ENCODE measurements at places on chromosomes 1 and 21.

- DNase-seq = no peak
Observed at GRCh38 chr1:248825136-248825535, 579 bp downstream of the SH3BP5L start.

DNA sequence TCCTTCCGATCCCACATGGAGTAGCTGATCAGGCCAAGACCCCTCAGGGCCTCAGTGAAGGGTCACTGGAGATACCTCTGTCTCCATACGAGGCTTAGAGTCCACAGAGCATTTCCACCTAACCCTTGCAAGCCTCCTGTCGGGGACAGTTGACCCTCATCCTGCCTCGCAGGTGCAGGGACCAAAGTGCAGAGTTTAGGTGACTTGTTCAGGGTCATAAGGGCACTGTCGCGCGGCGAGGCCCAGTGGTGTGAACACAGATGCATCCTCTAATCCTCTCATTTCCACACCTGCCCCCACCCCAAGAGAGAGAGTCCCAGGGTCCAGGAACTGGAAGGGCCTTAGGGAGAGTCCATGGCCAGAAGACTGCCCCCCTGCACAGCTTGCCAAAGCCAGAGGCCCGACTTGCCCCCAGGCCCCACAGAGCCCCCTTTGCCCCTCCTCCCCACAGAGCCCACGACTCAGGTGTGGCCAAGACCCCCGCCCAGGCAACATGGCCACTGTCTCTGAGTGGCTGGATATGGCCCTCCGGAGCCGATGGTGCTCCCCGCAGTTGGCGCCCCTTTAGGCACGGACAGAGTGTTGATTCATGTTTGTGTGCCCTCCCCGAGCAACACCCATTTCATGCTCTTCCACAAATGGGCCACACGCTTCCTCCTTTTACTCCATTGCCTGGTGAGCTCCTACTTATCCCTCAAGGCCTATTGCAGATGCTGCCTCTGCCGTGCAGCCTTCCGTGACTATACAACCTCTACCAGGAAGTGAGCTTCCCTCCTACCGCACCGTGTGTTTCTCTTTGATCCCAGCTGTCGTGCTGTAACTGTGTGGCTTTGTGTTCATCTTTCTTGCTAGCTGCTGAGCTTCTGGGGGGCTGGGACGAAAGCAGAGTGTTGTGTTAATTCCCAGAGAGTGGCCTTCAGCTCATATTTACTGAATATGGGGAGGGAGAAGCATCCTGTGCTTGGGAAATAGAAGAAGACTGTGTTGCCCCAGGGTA lies 1.7 kb downstream of the TRPM2 start:
- no peak for DNase-seq

- no peak for DNase-seq
Observed at GRCh38 chr1:29784276-29785136, 548.2 kb downstream of the PTPRU start.

GRCh38 chr1:216499581-216500272 lies 76.5 kb upstream of the USH2A start:
- DNase-seq = no peak
